Activated gamma-delta T cell treated with Interleukin-2 at 50 U/mL for 16 hours (primary cell): ENCODE measurements at places on chromosomes 2 and 18.
A peak's percentile ranks its signal among the peaks of the same experiment; 100 is the strongest.

DNA sequence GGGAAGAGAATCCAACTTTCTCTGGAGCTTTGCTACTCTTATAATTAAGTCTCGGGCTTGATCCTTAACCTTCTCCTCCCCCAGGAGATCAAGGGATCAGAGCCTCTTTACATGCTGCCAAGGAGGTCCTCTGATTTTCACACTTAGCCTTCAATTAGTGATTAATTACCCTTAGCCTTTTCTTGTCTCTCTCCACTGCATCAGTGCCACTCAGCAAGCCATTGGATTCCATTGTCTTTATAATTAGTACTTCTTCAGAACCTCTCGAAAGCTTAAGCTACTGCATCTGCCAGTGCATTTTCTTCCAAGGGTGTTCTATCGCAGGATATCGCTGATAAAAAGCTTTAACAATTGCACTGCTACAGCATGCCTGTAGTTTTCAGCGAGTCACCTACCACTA is 477.0 kb upstream of the MEIS1 start:
- DNase-seq = no peak

GRCh38 chr18:415047-415446 is 85.5 kb downstream of the COLEC12 start:
- no peak for DNase-seq

GRCh38 chr2:129248198-129248597 is 731.3 kb upstream of the RAB6C start:
- DNase-seq = no peak

DNA sequence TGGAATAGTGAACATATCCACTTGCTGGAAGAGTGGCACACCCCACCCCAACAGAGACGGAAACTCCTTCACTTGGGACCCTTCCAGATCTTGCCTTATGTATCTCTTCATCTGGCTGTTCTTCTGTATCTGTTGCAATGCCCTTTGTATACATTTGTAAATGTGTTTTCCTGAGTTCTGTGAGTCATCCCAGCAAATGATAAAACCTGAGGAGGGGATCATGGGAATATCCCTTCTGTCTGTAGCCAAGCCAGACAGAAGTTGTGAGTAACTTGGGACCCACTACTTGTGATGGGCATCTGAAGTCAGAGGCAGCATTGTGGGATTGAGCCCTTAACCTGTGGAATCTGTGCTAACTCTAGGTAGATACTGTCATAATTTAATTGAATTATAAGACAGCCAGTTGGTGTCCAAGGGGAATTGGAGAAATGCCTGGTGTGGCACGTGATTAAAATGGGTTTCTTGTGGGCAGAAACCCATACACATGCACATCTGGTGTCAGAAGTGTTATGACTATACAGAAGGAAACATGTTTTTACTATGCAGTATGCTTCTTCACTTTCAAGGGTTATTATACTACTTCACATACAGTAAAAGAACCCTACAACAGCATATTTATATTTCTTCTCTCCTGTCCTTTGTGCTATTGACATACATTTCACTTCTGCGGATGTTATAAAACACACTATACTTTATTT is 32.3 kb upstream of the TMEM247 start:
- no peak for DNase-seq

GRCh38 chr2:106566050-106566449 is 78.9 kb downstream of the CD8B2 start:
- no peak for DNase-seq

DNA sequence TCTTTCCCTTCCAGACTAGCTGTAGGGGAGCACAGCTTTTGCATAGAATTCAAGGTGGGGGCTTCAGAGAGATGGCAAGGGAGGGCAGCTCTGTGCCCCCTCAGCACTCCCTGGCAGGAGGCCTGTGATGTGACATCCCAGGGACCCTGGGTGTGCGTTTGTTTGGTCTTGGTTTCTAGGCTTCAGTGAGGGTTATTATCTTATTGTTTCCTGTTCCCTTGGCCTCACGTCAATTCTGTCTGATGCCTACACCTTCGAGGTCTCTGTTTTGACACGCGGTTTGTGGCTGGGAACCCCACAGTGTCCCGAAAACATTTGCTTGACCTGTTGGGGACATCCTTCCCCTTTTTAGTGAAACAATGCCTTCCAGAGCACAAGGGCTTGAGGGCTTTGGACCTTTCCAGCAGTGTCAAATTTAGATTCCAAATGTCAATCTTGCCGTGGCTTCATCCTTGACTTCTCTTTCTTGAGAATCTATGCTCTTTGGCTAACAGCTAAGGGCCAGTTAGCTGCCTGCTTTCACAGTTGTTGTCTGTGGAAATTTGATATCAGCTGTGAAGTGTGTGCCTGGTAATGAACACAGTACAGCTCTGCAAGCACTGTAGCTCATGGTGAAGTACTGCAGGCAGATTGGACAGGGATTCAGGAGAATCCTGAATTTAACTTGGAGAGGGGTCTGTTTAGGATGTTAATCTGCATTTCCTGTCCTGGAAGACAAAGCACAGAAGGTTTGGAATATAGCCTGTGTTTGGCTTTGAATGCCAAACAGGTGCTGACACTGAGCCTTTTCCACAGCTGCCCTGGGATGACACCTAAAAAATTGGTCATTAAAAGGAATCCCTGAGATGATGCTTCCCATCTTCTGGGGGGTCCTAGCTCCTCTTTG is 108.2 kb upstream of the CXCR4 start:
- peak; percentile 53 for DNase-seq
